ENCODE measurements at places on chromosomes 5 and 9.

DNA sequence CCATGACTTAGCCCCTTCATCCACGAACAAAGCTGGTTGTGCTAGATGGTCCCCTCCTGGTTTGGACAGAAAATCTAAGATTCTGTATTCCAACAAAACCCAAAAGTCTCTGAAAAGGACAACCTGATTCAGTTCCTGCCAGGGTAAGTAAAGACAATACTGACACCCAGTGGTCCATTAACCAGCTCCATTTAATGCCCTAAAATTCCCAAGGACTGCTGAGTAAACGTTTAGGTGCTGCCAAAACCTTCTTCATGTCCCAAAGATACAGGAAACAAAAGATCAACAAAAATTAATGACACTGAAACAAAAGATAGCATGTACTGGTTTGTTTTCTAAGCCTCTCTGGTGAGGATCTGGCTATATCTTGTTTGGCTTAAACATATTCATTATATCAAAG is 25.3 kb upstream of the PPP1R2B start:
- DNase-seq, result no peak

DNA sequence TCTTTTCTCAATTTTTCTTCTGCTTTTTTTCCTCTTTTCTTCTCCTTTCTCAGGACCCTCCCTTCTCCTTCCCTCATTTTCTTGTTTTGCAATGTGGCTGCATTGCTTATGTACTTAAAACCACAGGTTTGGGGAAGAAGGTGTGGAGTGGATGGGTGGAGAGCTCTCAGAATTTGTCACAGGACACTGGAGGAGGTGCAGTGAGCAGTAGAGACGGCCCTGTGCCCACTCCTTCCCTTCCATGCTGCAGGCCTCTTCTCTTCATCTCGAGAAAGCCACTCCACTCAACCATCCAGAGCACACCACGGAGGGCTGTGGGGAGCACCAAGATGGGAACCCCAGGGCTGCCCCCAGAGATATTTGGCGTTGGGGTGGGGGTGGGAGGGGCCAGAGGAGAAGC is 92.3 kb downstream of the FSTL4 start:
- no peak for DNase-seq

DNA sequence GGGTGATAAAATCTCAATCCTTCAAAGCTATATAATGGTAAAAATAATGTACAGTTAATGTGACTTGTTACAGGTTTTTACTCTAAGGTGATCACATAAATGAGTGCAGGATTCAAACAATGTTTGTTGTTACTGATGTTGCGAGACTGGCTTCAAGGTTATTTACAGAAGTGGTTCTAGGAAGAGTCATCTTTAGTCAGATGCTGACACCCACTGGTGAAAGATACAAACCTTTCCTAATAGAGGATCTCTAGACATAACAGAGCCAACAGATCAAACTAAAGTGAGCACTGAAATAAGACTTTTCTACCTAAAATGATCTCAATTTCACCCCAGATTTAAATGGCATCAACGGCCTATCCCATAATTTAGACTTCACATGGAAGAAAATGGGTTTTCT is 20.2 kb downstream of the ARSB start:
- no peak for DNase-seq

GRCh38 chr9:761176-761792 is 80.2 kb upstream of the DMRT1 start:
- DNase-seq, result no peak

DNA sequence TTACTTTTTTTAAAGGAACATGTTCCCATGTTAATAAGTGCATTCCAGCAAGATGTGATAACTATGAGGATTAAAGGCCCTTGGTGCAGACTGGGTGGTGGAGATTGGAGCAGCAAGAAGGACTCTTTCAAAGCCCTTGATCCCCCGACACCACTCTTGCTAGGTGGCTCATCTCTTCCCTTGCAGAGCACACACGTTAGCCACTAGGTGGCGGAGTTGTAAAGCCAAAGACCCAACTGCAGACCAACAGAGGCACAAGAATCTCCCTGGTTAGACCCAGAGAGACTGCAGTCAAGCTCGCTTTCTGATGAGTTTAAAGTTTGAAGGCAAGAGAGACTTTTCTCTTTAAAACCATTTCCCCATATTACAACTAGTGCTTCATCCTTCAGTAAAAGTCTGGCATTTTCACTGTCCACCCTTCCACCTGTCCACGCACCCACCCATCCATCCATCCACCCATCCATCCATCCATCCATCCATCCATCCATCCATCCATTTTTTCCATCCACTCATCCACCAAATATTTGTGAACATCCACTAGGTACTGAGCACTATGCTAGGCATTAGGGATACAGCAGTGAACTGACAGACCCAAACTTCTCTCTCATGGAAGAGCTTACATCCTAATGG is 226.9 kb downstream of the MSX2 start:
- peak; percentile 42 for DNase-seq

- no peak for DNase-seq
These were observed 21.9 kb downstream of the ANKH start for GRCh38 chr5:14849516-14850294.

DNA sequence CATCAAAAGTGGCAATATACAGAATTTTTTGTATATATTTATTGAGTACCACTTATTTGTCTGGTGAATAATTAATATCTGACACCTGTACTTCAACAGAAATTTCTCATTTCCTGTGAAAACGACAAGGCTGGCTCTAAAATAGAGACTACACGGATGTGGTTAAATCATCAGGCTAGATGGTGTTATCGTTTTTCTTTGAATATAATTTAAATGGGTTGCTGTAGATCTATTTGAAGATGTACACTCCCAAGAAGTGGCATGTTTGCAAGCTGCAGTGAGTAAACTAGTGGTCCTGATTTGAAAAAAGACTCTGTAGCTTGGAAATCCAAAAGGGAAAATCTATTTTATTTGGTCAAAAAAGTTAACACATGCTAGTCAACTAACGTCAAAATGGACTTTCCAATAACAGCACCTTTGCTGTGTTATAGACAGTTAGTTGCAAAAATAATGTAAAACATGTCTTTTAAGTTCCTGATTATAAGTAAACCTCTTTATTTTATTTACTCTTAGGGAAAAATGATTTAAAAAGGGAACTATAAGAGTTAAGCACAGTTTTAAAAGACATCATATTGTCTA is 13.8 kb downstream of the ST8SIA4 start:
- no peak for DNase-seq
